Stimulated activated naive B cell treated with anti-CD40 and anti-IgM and Interleukin-4, amounts not matched to agents 10 μg/mL and 1 μg/mL and 100 μg/mL, for 72 hours (primary cell): ENCODE measurements at places on chromosomes 1 and 21.

- DNase-seq: no peak
These were observed 20.2 kb downstream of the DIP2A start for GRCh38 chr21:46478910-46479309.

GRCh38 chr1:21867451-21867996 lies 55.5 kb downstream of the LDLRAD2 start:
- no peak for DNase-seq

- peak; percentile 63 for DNase-seq
These were observed 48.6 kb downstream of the MDM4 start for GRCh38 chr1:204564835-204565234.

GRCh38 chr21:44927259-44927586 lies 6.5 kb upstream of the ITGB2 start:
- no peak for DNase-seq

- no peak for DNase-seq
These were observed 37.1 kb downstream of the WNT9A start for GRCh38 chr1:227910511-227911153.

- peak; percentile 61 for DNase-seq
These were observed 6.7 kb downstream of the LMO4 start for GRCh38 chr1:87335175-87335884.

- no peak for DNase-seq
These were observed 110.1 kb downstream of the ZNF326 start for GRCh38 chr1:90104941-90105538.

- no peak for DNase-seq
These were observed 238.2 kb downstream of the PTPRU start for GRCh38 chr1:29474274-29475244.

DNA sequence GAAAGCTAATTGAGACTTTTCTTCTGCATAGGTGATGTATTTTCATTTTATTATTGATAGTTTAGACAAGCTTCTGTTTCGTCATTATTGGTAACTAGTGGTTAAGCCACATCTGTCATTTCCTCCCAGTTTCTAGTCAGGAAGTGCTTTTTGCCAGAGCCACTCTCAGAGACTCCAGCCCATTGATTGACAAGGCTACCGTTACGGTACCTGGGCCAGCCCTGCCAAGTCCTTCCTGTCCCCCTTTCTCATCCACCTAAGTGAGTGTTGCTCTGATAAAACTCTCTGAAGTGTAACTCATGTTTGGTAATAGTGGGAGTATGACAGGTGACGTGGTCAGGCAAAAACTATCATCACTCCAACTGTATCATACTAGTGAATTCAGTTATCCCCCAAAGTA lies 29.6 kb upstream of the AGL start:
- DNase-seq: no peak

DNA sequence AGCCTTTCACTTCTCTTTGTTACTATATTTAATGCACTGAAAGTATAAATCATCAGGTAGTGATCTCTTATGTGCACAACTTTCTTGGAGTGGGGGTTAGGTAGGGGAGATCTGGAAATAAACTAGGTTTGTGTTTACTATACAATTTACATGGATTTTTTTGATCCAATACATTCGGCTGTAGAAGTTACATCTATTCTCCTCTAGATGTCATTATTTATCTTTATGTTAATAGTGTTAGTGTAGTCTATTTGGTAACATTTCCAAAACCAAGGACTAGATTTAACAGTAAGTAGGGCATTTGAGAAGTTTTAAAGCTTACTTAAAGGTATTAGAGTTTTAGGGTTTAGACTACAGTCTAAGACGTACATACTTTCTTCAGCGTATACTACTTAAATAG lies 5.4 kb downstream of the VPS45 start:
- DNase-seq: no peak

GRCh38 chr1:61506944-61507500 lies 217.9 kb downstream of the TM2D1 start:
- no peak for DNase-seq

DNA sequence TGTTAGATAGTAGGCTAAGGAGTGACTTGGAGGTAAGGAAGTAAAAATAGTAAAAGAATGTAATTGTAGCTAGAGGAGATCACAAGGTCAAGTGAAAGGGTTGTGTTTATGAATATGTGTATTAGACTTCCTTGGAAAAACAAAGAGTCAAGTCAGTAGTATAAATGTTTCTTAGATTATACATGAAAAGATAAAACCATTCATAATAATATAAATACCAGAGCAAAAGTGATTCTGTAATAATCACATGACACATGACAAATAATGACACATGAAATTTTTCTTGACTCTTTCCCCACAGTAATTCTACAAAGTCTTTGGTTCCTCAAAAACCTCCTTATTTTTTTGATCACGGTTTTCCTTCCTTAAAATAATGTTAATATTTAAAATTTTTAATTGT lies 56.4 kb downstream of the IVNS1ABP start:
- no peak for DNase-seq

DNA sequence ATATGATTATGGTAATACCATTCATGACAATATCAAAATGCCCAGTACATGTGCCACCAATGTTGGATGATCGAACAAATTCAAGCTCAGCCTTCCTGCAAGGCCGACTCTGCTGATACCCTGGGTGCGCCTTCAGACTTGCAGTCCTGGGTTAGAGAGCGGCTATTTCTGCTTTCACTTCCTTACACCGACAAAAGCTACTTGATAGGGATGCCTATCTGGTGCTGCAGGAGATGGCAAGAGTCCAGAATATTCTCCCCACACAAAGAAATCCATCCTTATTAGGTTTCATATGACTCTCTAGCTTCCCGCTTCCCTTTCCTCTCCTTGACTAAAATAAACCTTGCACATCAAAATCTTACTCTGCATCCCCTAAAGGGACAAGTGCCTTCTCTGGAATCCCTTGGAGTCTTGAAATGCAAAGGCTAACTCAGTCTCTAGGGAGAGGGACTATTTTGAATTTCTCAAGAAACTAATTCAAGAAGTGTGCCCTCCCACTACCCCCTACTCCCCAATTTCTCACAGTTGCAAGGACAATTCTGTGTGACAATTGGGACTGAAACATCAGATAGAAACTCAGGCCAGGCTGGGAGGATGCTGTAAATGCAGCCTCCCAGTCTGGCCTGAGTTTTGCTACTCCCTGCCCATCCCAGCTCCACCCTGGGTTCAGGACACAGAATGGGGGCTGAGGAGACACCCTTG lies 103.1 kb upstream of the USP24 start:
- DNase-seq: peak; percentile 6

GRCh38 chr1:177270863-177271262 lies 100.1 kb downstream of the BRINP2 start:
- DNase-seq: no peak

DNA sequence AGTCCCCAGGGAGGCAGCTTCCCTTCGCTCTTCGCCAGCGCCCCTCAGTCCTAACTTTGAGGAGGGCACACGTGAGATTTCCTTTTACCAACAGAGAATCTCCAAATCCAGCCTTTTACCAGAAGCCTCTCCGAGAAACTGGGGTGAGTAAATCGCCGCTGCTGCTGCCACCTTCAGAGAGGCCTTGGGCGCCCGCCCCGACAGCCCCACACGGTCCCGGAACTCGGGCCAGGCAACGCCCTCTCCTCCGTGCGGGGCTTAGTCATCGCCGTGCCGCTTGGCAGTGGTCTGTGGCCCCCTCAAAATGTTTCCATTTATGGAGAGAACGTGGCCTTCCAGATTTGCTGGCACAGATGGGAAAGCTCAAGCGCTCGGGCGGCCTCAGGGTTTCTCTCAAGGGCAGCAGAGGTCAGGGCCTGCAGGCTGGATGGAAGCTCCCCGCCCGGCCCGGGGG lies 41.4 kb upstream of the COL6A2 start:
- DNase-seq: no peak

- DNase-seq: no peak
These were observed 62.2 kb downstream of the OBSCN start for GRCh38 chr1:228270032-228270431.

GRCh38 chr1:171988243-171988885 lies 147.1 kb downstream of the DNM3 start:
- no peak for DNase-seq

DNA sequence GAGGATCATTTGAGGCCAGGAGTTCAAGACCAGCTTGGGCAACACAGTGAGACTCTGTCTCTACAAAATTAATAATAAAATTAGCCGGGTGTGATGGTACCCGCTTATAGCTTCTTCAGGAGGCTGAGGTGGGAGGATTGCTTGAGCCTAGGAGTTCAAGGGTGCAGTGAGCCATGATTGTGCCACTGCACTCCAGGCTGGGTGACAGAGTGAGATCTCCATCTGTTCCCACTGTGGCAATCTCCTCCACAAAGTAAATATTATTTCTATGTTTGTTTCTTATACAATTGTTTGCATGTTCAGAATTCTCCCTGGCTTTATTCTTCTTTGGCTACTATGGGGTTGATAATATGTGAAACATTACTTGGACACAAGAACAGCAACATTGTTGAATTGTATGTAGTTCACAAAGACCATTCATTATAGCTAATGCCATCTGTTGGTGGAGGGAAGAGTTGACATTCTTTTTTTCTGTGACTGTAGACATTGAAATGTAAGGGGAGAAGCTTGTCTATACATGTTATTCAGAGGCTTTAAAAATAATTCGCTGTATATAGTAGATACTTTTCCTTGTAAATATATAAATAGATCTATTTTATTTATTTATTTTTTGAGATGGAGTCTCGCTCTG lies 47.8 kb upstream of the SRSF10 start:
- no peak for DNase-seq

GRCh38 chr1:41351262-41352151 lies 9.7 kb upstream of the FOXO6 start:
- no peak for DNase-seq

- DNase-seq: no peak
These were observed at the start of gene COL6A2 for GRCh38 chr21:46097336-46098293. Gene COL6A2 (plus strand): TSS chr21:46098112.

DNA sequence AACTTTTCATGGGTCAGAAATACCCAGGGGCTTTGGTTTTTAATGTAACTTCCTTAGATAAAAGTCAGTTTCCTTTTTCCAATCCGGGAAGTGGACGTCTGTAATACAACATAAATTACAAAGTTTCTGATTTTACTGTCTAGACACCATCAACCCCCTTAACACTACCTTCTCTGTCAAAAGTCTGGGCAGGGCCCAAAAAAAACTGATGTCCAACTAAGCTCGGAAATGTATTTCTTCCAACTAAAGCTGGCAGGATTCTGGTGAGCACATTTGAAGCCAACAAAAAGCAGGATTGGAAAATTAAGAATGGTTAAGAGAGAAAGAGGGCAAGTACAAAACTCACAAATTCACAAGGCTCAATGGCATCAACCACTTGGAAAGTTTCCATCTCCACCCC lies 24.3 kb downstream of the DDAH1 start:
- no peak for DNase-seq

DNA sequence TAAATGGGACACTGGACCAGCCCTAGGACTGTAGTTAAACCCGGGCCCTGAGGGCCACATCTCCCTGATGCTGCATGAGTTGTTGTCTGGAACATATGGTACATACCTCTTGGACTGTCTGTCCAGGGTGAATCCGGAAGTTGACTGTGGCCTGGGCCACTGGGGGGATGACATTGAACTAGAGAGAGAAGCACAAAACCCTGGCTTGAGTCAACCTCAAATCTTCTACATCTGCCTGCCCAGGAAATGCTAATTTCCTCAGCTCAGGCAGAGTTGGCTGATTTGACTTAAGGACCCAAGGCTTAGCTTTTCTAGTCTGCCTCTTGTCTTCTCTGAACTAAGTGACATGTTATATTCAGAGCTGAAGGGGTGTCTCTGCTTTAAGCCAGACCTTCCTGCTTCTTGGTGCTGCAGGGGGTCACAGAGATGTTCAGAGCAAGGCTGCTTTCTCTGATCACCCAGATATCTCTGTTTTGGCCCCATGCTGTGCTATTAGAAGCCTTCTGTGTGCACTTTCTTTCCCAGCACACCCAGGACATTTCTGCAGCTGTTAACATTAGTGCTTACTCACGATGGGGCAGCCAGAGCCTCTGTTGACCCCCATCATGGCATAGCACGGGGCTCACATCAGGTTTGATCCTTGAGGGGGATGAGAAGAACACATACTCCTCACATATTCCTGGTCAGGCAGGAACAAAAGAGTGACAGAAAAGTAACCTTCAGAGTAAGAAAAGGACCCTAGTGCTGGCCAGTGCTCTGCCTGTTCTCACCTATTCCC lies 9.6 kb downstream of the PM20D1 start:
- DNase-seq: no peak

GRCh38 chr1:229024528-229025130 lies 246.3 kb upstream of the RAB4A start:
- no peak for DNase-seq

DNA sequence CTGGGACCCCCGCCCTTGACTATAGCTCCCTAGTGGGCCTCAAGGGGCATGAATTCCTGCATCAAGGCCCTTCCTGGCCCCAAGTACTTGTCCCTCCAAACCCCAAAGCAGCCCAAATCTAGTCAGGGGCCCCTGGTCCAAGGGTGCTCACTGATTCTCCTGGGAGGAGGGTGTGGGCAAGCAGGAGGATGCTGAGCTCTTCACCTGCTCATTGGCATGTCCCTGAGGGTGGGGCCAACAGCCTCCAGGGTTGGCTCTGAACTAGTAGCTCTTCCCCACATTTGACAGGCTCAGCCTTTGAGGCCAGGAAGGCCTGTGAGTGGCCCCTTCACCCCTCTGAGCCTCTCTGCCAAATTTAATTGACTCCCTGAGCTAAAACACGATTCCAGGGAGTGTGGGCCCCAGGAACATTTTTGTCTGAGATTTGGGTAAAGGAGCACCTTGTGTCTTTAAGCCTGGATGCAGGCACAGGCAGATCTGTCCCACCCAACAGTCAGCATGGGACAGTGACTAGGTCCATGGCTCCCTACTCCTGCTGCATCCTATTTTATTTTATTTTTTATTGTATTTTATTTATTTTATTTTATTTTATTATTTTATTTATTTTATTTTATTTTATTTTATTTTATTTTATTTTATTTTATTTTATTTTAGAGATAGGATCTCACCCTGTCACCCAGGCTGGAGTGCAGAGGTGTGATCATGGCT lies 11.0 kb upstream of the WNT9A start:
- no peak for DNase-seq

GRCh38 chr1:153306303-153307220 lies 6.2 kb downstream of the PGLYRP3 start:
- DNase-seq: no peak

DNA sequence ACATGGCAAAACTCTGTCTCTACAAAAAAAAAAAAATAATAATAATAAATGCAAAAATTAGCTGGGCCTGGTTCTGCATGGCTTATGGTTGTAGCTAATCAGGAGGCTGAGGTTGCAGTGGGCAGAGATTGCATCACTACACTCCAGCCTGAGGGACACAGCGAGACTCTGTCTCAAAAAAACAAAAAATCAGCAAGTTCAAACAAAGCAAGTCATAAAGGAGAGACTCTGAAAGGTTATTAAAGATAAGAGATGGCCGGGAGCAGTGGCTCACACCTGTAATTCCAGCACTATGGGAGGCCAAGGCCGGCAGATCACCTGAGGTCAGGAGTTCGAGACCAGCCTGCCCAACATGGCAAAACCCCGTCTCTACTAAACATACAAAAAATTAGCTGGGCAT lies 28.8 kb downstream of the COP1 start:
- no peak for DNase-seq

- DNase-seq: no peak
These were observed at the start of gene EPS8L3 for GRCh38 chr1:109763646-109764415. Gene EPS8L3 (minus strand): TSS chr1:109763923. CDS start chr1:109761749, 2,174 bp downstream.

GRCh38 chr1:205377355-205377754 lies 20.6 kb upstream of the KLHDC8A start:
- no peak for DNase-seq

GRCh38 chr1:54583871-54584270 lies 35.8 kb downstream of the ACOT11 start:
- DNase-seq: no peak

- no peak for DNase-seq
These were observed 3.4 kb downstream of the CLDN19 start for GRCh38 chr1:42736571-42737200.
